T follicular helper cell (primary cell): ENCODE measurements at places on chromosomes 12 and 14.

DNA sequence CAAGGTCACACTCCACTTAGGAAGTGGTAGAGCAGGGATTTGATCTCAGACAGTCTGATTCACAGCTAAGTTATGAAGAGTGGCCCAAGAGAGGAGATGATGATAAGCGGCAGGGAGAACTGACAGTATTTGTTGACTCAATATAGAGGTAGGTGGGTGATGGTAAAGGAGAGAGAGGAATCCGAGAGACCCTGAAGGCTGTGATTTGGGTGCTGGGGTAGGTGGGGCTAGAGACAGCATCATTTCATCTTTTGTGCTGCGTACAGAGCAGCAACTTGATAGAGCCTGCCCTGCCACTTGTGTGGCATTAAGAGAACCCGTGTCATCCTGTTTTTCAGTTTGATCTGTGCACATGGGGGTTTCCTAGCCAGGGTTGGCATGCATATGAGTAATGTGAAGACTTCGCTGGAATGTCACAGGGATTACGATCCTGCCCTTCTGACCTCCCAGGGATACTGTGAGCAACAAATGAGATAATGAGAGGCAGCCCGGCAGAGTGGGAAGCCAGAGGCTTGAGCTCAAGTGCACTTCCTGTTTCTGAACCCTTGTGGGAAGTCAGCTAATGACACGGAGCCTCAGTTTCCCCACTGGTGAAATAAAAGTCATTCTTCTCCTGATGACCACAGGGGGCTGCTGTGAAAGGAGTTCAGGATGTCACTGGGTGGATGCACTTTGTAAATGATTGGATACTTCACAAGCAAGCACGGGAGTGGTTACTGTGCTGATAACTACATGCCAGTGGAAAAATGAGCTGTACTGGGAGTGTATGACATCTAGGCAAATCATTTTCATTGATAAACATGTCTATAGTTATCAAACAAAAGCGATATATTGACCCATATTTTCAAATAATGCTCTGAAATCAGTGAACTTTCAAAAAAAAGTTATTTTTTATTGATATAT lies 59.5 kb upstream of the IGF1 start:
- DNase-seq, result no peak

- no peak for DNase-seq
Measured at GRCh38 chr12:76002598-76003354, 28.8 kb downstream of the PHLDA1 start.

DNA sequence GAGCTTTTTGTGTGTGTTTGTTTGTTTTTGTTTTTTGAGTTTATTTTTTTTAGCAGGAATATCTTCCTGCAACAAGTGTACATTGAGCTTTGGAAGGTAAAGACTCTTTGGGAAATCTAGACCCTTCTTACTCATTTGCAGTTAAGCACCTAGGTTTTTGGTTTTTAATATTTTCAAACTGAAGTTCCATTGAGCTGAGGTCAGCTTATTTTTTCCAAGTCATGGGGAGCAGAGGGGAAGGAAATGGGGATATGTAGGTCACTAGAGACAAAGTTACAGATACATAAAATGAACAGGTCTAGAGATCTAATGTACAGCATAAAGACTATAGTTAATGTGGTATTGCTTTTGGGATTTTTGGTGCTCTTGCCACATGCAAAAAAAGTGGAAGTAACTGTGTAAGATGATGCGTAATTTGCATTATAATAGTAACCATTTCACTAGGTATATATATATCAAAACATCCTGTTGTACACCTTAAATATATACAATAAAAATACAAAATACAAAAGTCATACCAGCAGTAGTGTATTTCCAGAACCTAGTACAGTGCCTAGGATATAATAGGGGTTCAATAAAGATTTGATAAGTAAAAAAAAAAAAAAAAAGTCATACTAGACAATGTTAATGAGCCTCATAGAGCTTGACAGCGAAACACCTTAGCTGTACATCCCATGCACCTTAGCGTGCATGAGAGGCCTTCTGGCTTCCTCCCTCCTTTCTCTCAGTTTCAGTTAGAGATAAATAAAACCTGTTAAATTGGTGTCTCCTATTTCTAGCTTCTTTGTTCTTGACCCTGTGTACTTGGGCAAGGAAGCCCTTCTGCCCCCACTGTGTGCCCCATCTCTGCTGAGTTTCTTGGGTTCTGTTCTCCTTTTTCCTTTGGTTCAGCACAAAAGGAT lies 22.7 kb downstream of the CGRRF1 start:
- DNase-seq, result no peak

DNA sequence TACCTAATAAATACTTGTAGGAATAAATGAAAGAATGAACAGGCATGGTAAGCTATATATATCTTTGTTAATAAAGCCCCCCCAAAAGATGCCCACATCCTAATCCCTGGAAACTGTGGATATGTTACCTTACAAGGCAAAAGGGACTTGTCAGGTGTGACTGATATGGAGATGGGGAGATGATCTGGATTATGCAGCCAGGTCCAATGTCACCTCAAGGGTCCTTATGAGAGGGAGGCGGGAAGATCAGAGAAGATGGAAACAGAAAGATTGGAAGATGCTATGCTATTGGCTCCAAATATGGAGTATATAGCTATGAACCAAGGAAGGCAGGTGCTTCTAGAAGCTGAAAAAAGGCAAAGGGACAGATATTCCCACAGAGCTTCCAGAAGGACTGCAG lies 3.4 kb downstream of the RBM19 start:
- DNase-seq, result no peak

GRCh38 chr14:71236487-71236886 lies 329.2 kb downstream of the PCNX1 start:
- no peak for DNase-seq

- no peak for DNase-seq
Measured at GRCh38 chr12:47745485-47746041, 13.1 kb downstream of the RAPGEF3 start.

GRCh38 chr14:100988411-100988900 lies 84.9 kb upstream of the RTL1 start:
- no peak for DNase-seq
